ENCODE measurements at places on chromosomes 11 and 22.

DNA sequence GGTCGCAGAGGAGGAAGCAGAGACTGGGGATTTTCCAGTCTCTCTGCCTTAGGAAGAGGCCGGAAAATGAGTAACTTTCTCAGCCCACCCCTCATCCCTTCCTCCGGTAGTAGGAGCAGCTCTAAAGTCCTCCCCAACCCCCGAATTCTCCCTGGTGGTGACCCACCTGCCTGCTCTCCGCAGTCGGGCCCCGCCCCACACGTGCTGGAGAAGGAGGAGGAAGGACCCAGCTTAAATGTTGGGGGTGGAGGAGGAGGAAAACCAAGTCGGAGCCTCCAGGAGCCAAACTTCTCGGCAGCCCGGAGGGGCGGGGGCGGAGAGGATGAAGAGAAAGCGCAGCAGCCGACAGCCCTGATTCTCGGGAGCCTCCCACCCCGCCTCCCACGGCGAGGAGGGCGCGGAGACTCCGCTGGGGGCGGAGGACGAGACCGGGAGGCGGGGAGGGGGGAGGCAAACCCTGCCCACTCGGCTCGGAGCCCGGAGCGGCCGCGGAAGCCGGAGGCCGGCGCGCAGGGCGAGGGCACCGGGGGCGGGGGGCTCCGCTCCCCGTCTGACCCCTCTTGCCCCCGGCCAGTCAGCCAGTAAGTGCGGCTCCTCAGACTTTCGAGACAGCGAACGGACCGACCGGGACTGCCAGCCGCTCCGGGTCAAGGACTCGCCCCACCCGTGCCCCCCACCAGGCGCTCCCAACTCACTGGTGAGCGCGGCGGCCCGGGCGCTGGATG is at the start of gene TPBGL:
Gene TPBGL (plus strand): TSS at position 464 of the 725 bp plus-strand sequence. CDS start 276 bp downstream, outside the sequence.
- peak; percentile 35 for DNase-seq

- no peak for DNase-seq
Measured at GRCh38 chr22:17476838-17477237, 86.5 kb upstream of the SLC25A18 start.

DNA sequence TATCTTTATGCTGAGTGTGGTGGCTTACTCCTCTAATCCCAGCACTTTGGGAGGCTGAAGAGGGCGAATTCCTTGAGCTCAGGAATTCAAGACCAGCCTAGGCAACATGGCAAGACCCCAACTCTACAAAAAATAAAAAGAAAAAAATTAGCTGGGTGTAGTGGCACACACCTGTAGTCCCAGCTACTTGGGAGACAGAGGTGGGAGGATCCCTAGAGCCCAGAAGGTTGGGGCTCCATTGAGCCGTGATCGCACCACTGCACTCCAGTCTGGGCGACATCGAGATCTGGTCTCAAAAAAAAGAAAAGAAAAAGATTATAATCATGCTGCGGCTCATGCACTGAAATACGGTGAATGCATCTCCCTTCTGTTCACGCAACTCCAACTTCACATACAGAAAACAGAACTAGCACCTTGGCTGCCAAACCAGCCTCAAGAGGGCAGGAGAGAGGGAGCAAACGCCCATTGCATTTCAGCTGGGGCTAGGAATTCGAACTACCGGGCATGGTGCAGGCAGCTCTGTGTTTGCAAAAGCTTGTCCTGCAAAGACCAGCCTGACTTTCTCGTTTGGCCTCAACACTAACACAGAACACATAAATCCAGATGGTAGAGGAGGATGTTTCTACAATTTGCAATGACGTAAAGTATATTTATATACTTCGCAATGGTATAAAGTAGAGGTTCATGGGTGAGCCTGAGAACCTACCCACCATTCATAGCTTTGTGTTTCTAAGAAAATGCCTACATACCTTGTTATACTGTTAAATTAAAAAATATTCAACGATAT is 6.3 kb upstream of the SYNGR1 start:
- DNase-seq = peak; percentile 38

DNA sequence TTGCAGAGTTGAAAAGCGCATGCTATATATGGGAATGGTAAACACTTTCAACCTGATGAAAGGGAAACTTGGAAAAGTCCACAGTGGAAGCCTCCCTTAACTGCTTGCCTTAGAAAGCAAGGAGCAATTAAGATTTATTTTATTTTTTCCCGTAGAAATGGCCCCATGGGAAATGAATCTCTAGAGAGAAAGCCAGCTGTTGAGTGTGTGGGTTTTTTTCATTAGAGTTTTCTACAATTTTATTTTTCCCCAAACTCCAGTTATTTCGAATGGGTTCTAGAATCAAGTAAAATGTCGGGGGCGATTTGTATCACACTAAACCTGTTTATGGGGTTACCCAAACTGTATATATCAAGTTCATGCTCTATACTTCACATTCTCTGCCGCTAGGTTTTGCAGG is at the start of gene OR5M3:
Gene OR5M3 (minus strand): TSS at position 101 of the 400 bp plus-strand sequence. CDS start 2,855 bp downstream, outside the sequence.
- no peak for DNase-seq

GRCh38 chr11:94602430-94603372 is 35.5 kb downstream of the PIWIL4 start:
- DNase-seq = peak; percentile 32

Measured in T-helper 2 cell treated with Interferon-gamma antibody and Interleukin-4, amounts not matched to agents 5 μg/mL and 100 μg/mL, for 36 hours (primary cell).